WTC11 (cell line): ENCODE measurements at places on chromosomes 7 and 10. TPM values are rescaled to one million over a fixed set of nuclear protein-coding genes. Genes with fewer than 3 reads are reported as not detected.
A peak's percentile ranks its signal among the peaks of the same experiment; 100 is the strongest.

GRCh38 chr7:13034693-13035092 lies 347.3 kb downstream of the ARL4A start:
- peaks cover 20% of the 10 kb centered on the region for H3K36me3 ChIP-seq
- 0 out of 2 replicates have a peak overlapping the region, but pooled peaks have one; percentile 39 for H3K27ac ChIP-seq
- peaks cover 39% of the 10 kb centered on the region for H3K4me1 ChIP-seq
- no peak for DNase-seq

DNA sequence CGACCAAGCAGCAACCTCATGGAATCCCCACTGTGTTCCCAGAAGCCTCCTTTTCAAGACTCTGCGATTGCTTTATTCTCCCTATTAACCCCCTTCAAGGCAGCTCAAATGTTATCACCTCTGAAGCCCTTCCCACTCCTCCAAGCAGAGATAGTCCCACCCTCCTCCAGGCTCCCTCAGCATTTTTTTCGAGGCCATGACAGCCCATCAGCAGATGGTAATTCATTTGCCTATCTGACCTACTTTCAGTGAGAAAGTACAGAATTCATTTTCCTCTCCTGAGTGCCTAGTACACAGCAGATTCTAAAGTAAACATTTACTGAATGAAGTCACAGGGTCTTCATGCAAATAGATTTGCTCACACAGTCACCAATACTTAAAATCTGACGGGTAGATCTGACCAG lies 47.8 kb downstream of the HERPUD2 start:
- DNase-seq, result no peak
- H3K4me3 ChIP-seq, result peak overlapping the region; percentile 4
- no peaks in the 10 kb centered on the region for H3K27me3 ChIP-seq
- peaks cover 2% of the 10 kb centered on the region for H3K36me3 ChIP-seq
- peak overlapping the region; percentile 51 for H3K27ac ChIP-seq

DNA sequence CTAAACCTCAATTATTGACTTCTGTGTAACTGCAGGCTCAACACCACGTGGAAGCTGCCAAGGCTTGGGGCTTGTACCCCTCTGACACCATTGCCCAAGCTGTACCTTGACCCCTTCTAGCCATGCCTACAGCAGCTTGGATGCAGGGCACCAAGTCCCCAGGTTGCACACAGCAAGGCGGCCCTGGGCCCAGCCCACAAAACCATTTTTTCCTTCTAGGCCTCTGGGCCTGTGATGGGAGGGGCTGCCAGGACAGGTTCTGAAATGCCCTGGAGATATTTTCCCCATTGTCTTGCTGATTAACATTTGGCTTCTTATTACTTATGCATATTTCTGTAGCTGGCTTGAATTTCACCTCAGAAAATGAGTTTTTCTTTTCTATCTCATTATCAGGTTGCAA lies 610.0 kb upstream of the LRRN3 start:
- H3K27ac ChIP-seq, result no peak overlapping the region
- H3K4me1 ChIP-seq, result no peaks in the 10 kb centered on the region
- H3K4me3 ChIP-seq, result no peak overlapping the region

DNA sequence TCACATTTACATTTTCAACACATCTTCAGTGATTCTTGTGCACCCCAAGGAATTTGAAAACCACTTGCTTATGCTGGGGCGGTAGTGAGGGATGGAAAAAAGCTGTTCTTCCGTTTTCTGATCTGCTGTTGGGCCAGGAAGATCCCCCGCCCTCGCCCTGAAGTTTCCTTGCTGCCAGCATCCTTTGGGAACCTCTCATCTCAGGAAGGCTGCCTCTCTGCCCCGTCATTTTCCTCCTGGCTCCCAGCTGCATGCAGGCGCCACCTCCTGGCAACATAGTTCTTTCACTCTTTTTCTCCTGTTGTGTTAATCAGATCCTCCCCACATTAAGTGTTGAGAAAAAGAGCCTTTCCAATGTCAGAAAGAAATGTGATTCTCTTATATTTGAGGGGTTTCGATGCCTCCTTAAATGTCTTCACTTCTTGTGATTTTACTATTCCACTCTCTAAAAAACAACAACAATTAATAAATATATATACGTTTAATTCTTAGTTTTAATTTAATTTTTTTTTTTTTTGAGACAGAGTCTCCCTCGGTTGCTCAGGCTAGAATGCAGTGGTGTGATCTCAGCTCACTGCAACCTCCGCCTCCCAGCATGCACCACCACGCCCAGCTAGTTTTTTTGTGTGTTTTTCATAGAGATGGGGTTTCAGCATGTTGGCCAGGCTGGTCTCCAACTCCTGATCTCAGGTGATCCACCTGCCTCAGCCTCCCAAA lies 122.9 kb downstream of the RALA start:
- DNase-seq, result peak; percentile 85
- peaks cover 42% of the 10 kb centered on the region for H3K4me1 ChIP-seq
- H3K36me3 ChIP-seq, result peaks cover 5% of the 10 kb centered on the region
- no peak overlapping the region; the same call in 1 of the 2 replicates for H3K27ac ChIP-seq
- H3K27me3 ChIP-seq, result no peaks in the 10 kb centered on the region

GRCh38 chr10:123965973-123966895 lies 74.6 kb upstream of the CPXM2 start:
- no peaks in the 10 kb centered on the region for H3K36me3 ChIP-seq
- H3K27me3 ChIP-seq, result peaks cover 27% of the 10 kb centered on the region
- peaks cover 23% of the 10 kb centered on the region for H3K4me1 ChIP-seq
- no peak overlapping the region for H3K4me3 ChIP-seq

DNA sequence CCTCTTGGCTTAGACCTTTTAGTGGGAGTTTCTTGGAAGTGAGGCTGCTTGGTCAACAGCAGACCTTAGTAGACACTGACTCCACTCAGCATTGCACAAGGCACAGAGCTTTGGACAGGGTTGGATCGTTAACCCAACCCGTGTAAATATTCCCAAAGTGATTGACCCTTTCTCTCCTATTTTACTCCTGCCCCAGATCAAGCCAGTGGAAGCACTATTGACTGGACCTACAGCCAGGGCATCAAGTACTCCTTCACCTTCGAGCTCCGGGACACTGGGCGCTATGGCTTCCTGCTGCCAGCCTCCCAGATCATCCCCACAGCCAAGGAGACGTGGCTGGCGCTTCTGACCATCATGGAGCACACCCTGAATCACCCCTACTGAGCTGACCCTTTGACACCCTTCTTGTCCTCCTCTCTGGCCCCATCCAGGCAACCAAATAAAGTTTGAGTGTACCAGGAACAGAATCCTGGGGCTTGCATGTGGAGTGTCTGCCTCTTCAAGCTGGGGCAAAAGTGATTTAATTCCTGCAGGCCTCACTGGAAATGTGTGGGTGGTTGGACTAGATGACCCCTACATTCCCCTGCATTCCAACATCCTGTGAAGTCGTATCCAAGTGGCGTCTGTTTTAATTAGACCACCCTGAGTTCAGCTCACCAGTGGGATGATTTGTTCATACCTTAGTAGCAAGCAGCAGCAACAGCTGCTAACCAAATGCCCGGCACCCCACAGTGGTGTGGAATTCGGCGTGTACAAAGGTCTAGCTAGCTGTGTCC lies 7.5 kb downstream of the CPA1 start:
- DNase-seq, result no peak
- H3K27me3 ChIP-seq, result no peaks in the 10 kb centered on the region
- H3K4me3 ChIP-seq, result no peak overlapping the region

- peak; percentile 62 for DNase-seq
- H3K27ac ChIP-seq, result peak within 1 kb of the TSS; percentile 78; the same call in 1 of the 2 replicates
- H3K4me3 ChIP-seq, result peak within 1 kb of the TSS; percentile 85
- peaks cover 19% of the 10 kb centered on the region for H3K4me1 ChIP-seq
These were observed at the start of gene SFXN4 for GRCh38 chr10:119165171-119166117. Gene SFXN4 (minus strand): TSS chr10:119165714. CDS start chr10:119165647, 67 bp downstream.

NRAP gene
- total RNA-seq, result not detected in 3 replicates

- H3K27me3 ChIP-seq, result no peaks in the 10 kb centered on the region
- DNase-seq, result no peak
- H3K27ac ChIP-seq, result no peak overlapping the region
- H3K4me3 ChIP-seq, result no peak overlapping the region
These were observed 76.2 kb downstream of the PLCE1 start for GRCh38 chr10:94069884-94070283.
